ENCODE measurements at places on chromosomes 7 and 10. TPM values are rescaled to one million over a fixed set of nuclear protein-coding genes. Genes with fewer than 3 reads are reported as not detected.
A peak's percentile ranks its signal among the peaks of the same experiment; 100 is the strongest.

Gene VIM
- total RNA-seq: 1,272 TPM

Gene FAM25A
- total RNA-seq: not detected

DNA sequence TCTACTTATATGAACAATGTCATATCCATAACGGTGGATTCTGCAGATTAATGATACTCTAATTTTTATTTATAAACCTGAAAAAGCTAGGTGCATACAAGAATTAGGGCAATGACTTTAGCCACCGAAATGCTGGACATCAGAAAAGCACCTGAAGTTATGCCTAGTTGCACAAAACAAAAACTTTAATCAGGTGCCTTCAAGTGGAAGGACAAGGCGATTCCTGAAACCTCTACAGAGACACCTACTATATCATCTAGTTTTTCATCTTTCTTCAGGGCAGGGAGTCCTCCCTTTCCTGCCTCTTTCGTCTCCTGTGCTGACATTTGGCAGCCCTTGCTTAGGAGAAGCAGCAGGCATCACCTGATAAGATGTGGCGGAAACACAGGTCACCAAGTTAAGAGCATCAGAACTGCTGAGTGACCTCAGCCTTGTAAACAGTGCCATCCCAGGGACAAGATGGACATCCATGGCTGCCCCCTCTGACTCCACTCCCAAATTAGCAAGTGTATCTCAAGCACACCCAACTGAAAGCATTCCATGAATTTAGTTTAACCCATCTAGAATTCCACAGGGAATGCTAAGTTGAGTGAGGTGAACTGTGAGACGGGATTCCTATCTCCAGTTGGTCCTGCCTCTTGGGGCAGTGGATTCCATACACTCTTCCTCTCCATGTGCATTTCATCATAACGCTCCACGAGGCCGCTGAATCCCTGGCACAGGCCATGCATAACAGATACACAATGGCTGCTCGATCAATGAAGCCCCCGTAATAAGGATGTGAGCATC, 5.8 kb downstream of the ITPRIP start:
- H3K4me3 ChIP-seq: no peak overlapping the region
- H3K36me3 ChIP-seq: peaks cover 4% of the 10 kb centered on the region
- DNase-seq: no peak
- no peaks in the 10 kb centered on the region for H3K27me3 ChIP-seq
- H3K4me1 ChIP-seq: peaks cover 90% of the 10 kb centered on the region

DNA sequence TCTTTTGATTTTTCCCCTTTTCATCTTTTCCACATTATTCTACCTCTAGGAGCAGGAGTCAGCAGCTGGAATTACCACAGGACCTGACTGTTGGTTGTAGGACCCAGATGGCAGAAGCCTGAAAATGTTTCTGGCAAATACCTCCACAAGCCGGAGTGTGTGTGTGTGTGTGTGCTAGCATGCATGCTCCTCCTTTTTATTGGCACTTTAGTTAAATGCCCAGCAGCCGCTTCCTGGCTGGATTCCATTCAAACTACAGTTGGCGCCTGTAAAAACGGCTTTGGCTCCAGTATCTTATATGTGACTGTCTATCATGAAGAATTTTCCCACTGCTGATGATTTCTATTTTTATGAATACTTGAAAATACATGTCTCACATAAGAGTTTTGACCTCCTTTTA, 319.7 kb upstream of the SP4 start:
- H3K27me3 ChIP-seq: no peaks in the 10 kb centered on the region
- H3K4me3 ChIP-seq: no peak overlapping the region
- DNase-seq: no peak
- H3K4me1 ChIP-seq: no peaks in the 10 kb centered on the region

- no peak overlapping the region for H3K4me3 ChIP-seq
- no peaks in the 10 kb centered on the region for H3K27me3 ChIP-seq
- DNase-seq: no peak
- H3K36me3 ChIP-seq: no peaks in the 10 kb centered on the region
These were observed 30.4 kb downstream of the STEAP1B start for GRCh38 chr7:22469371-22470143.

DNA sequence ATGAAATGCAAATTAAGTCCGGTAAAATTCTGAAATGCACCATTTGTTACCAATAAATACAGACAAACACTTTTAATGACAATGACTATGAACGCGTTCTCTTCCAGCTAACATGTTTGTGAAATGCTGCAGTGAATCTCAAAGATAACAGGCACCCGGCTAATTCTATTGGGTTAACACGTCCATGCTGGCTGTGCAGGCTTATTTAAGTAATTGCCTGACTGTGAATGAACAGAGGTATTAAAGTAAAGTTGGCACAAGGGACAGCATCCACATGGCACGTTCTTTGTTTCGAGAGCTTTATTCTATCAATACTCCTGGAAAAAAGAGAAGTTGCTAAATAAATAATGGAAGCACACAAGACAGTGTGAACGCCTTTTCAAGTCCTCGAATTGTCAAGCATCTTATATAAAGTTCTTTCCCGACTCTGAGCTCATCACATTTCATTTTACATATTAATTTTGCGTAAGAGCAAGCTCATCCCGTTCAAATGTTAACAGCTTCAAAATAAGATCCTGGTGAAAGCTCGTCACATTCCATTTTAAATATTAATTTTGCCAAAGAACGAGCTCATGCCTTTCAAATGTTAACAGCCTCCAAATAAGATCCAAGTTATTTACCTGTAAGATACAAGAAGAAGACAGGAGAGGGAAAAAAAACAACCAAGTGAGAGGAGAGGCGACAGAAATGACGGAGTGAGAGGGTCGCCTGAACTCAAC, 111.3 kb upstream of the RHEB start:
- H3K27me3 ChIP-seq: no peaks in the 10 kb centered on the region
- peak overlapping the region; percentile 61 for H3K4me3 ChIP-seq
- H3K36me3 ChIP-seq: peaks cover 7% of the 10 kb centered on the region
- peaks cover 13% of the 10 kb centered on the region for H3K4me1 ChIP-seq
- no peak for DNase-seq
- peak overlapping the region; percentile 76 for H3K27ac ChIP-seq

DNA sequence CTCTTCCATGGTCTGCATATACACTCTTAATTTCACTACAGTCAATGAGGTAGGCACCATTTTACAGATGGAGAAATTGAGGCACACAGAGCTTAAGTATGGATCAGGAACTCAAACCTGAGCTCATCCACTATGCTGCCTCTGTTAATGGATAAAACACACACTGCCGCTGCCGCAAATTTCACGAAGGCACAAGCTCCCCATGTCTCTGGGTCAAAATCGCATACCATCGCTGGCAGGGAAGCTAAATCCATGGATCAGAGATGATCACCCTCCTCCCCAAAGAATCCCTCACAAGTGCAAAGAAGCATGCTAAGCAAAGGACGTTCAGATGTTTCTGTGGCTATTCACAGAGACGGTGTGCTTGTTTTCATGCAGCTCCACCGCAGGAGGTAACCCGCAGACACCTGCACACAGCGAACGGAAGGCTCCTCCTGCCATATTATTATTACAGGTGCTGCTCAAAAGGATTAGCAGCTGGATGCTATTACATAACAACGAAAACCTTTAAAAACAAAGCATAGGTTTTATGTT, 109.3 kb downstream of the UBE2H start:
- H3K36me3 ChIP-seq: peaks cover 8% of the 10 kb centered on the region
- peaks cover 19% of the 10 kb centered on the region for H3K4me1 ChIP-seq
- H3K27ac ChIP-seq: no peak overlapping the region
- no peak overlapping the region for H3K4me3 ChIP-seq
- no peak for DNase-seq

- DNase-seq: no peak
- H3K27ac ChIP-seq: no peak overlapping the region
- H3K27me3 ChIP-seq: no peaks in the 10 kb centered on the region
- H3K4me3 ChIP-seq: no peak overlapping the region
These were observed 207.3 kb upstream of the BMPER start for GRCh38 chr7:33698041-33698440.

DNA sequence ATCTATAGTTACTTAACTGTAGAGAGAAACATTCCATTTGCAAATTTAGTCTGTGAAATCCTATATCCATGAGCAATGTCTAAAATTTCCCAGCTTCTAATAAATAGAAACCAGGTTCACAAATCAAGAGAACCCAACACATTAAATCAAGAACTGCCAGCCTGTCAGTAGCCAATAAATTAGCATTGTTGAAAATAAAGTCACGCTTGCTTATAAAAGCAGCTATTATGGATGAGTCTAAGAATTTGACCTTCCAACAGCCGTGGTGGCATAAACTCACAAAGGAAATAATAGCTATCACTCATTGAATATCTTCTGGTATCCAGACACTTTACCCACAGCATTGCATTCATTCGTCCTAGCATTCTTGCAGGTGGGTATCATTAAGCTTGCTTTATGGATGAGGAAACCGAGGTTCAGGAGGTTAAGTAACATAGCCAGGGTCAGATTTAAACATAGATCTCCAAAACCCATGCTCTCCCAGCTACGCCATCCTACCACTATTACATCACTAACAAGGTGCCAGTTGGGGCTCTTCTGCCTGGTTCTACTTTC, 260.1 kb upstream of the YAE1 start:
- H3K27ac ChIP-seq: no peak overlapping the region
- H3K4me3 ChIP-seq: no peak overlapping the region
- no peaks in the 10 kb centered on the region for H3K4me1 ChIP-seq
- no peak for DNase-seq

GRCh38 chr10:61899663-61899996, 1.9 kb upstream of the ARID5B start:
- H3K27me3 ChIP-seq: no peaks in the 10 kb centered on the region
- H3K27ac ChIP-seq: peak overlapping the region; percentile 95
- H3K36me3 ChIP-seq: no peaks in the 10 kb centered on the region
- no peak for DNase-seq
- H3K4me3 ChIP-seq: peak overlapping the region; percentile 89

All from upper lobe of right lung (tissue), 1 donor.